Mesendoderm (in vitro differentiated cells): ENCODE measurements at places on chromosomes 4 and X.

- no peaks in the 10 kb centered on the region for H3K4me1 ChIP-seq
- no peaks in the 10 kb centered on the region for H3K36me3 ChIP-seq
- no peak overlapping the region for H3K4me3 ChIP-seq
- H3K27me3 ChIP-seq, result no peaks in the 10 kb centered on the region
Observed at GRCh38 chr4:173057901-173058300, 110.7 kb upstream of the GALNT7 start.

- H3K4me3 ChIP-seq, result peak overlapping the region; percentile 62
- H3K27ac ChIP-seq, result peak overlapping the region; percentile 81
- peaks cover 8% of the 10 kb centered on the region for H3K4me1 ChIP-seq
- no peaks in the 10 kb centered on the region for H3K36me3 ChIP-seq
Observed at GRCh38 chr4:145181091-145181501, 707 bp upstream of the OTUD4 start.

DNA sequence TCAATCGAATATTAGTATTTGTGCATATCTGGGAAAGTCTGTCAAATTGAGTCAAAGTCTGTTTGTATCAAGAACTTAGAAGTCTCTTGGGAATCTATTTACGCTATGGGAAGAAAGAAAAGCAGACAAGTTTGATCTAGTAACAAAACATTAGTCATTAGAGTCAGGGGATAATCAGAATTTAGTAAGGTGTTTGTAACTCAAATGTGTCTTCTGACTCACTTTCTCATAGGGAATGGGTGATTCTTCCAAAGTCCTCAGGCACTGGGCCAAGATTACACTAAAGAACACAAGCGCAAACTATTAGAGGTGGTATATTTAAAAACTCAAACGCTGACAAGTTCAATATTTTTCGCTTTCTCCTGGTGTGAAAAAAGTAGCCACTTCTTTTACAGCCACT, 926.5 kb downstream of the PDHA2 start:
- H3K4me3 ChIP-seq, result no peak overlapping the region
- no peaks in the 10 kb centered on the region for H3K4me1 ChIP-seq
- H3K36me3 ChIP-seq, result no peaks in the 10 kb centered on the region
- no peaks in the 10 kb centered on the region for H3K27me3 ChIP-seq
- no peak overlapping the region for H3K27ac ChIP-seq
- no peak for DNase-seq

GRCh38 chrX:111609206-111609605, 71.8 kb upstream of the ALG13 start:
- no peak overlapping the region for H3K27ac ChIP-seq
- H3K4me1 ChIP-seq, result no peaks in the 10 kb centered on the region
- H3K27me3 ChIP-seq, result no peaks in the 10 kb centered on the region
- H3K4me3 ChIP-seq, result no peak overlapping the region

GRCh38 chr4:16827794-16828724, 70.4 kb downstream of the LDB2 start:
- H3K36me3 ChIP-seq, result peaks cover 2% of the 10 kb centered on the region
- no peak overlapping the region for H3K27ac ChIP-seq
- H3K27me3 ChIP-seq, result no peaks in the 10 kb centered on the region
- peak; percentile 41 for DNase-seq

- no peak for DNase-seq
- no peak overlapping the region for H3K27ac ChIP-seq
- H3K27me3 ChIP-seq, result no peaks in the 10 kb centered on the region
- no peak overlapping the region for H3K4me3 ChIP-seq
- H3K4me1 ChIP-seq, result no peaks in the 10 kb centered on the region
Observed at GRCh38 chr4:65917486-65917885, 247.2 kb upstream of the EPHA5 start.

DNA sequence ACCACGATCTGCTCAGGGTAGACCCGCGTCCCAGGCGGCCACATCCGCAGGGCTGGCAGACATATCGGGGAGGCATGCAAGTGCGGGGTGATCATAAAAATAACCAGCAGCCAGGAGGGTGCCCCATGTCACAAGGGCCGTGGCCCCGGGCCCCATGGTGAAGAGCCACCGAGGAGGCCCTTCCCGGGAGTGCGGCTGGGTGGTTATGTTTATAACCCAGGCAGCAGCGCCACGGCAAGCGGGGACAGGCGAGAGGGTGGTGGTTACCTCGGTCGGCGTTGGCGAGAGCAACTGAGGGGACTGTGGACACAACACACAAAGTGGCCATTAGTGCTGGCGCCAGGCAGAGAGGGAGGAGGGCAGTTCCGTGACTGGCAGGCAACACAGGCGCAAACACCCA, 92.7 kb upstream of the AFAP1 start:
- no peaks in the 10 kb centered on the region for H3K36me3 ChIP-seq
- no peak overlapping the region for H3K4me3 ChIP-seq
- DNase-seq, result no peak
- H3K4me1 ChIP-seq, result no peaks in the 10 kb centered on the region

DNA sequence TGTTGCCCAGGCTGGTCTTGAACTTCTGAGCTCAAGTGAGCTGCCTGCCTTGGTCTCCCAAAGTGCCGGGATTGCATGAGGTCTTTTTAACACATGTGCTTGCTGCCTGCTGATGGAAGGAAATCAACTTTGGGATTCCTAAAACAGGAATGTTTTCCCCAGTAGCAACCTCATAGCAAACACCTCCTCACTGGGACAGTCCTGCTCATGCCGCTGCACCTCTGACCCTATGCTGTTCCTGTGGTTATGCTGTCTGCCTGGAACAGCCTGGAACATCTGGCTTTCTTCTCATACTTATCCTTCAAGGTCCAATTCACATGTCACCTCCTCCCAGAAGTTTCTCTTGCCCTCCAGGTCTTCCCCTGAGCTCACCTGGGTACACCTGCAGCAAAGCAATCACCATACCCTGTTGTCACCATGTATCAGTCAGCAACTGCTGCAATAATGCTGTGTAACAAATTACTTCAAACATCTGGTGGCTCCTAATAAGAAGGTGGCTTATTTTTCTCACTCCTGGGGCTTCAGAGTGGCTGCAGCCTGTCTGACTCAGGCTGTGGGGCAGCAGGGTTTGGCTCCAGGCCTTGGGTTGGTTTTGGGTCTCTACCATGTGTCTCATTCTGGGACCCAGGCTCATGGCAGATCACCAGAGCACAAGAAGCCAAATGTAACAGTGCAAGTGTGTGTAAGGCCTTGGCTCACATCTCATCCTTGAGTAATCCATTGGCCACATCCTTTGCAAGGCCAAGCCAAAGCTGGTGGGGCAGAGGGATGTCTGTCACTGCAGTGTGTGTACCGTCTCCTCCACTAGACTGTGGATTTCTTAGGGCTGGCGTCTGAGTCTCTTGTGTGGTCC, 59.4 kb upstream of the SORCS2 start:
- H3K27ac ChIP-seq, result no peak overlapping the region
- H3K4me3 ChIP-seq, result no peak overlapping the region
- no peaks in the 10 kb centered on the region for H3K27me3 ChIP-seq
- H3K36me3 ChIP-seq, result no peaks in the 10 kb centered on the region

DNA sequence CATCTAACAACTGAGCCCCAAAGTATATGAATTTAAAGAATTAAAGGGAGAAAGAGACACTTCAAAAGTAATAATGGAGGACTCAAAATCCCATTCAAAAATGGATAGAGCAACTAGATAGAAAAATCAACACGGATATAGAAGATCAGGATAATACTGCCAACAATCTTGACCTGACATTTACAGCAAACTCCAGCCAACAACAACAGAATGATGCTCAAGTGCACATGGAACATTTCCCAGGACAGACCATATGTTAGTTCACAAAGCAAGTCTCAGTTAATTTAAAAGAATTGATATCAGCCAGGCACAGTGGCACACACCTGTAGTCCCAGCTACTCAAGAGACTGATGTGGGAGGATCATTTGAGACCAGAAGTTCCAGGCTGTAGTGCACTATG, 72.0 kb upstream of the SMARCAD1 start:
- DNase-seq, result no peak
- H3K27ac ChIP-seq, result no peak overlapping the region
- H3K4me1 ChIP-seq, result no peaks in the 10 kb centered on the region

- DNase-seq, result no peak
- H3K27ac ChIP-seq, result no peak overlapping the region
- H3K4me3 ChIP-seq, result no peak overlapping the region
- no peaks in the 10 kb centered on the region for H3K4me1 ChIP-seq
Observed at GRCh38 chr4:137768196-137768595, 235.9 kb upstream of the PCDH18 start.

DNA sequence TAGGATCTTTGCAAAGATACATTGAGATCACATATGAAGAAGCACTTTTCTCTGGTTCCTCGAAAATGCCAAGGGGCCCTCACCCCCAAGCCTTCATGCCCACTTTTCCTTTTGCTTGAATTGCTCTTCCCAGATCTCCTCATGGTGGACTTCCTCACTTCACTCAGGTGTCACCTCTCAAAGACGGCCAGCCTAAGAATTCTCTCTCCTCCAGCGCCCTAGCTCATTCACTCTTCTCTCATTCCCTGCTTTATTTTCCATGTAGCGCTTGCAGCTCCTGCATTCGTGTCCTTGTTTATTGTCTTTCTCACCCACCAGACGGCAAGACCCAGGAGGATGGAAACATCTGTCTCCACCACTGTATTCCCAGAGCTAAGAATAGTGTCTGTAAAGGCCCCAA, 32.9 kb downstream of the CCKAR start:
- H3K4me3 ChIP-seq, result no peak overlapping the region
- peaks cover 3% of the 10 kb centered on the region for H3K4me1 ChIP-seq
- H3K27ac ChIP-seq, result no peak overlapping the region
- H3K27me3 ChIP-seq, result no peaks in the 10 kb centered on the region
- no peak for DNase-seq

- no peaks in the 10 kb centered on the region for H3K27me3 ChIP-seq
- no peaks in the 10 kb centered on the region for H3K36me3 ChIP-seq
- H3K4me1 ChIP-seq, result no peaks in the 10 kb centered on the region
- H3K4me3 ChIP-seq, result no peak overlapping the region
- H3K27ac ChIP-seq, result no peak overlapping the region
- no peak for DNase-seq
Observed at GRCh38 chr4:71275570-71275969, 63.2 kb upstream of the SLC4A4 start.

DNA sequence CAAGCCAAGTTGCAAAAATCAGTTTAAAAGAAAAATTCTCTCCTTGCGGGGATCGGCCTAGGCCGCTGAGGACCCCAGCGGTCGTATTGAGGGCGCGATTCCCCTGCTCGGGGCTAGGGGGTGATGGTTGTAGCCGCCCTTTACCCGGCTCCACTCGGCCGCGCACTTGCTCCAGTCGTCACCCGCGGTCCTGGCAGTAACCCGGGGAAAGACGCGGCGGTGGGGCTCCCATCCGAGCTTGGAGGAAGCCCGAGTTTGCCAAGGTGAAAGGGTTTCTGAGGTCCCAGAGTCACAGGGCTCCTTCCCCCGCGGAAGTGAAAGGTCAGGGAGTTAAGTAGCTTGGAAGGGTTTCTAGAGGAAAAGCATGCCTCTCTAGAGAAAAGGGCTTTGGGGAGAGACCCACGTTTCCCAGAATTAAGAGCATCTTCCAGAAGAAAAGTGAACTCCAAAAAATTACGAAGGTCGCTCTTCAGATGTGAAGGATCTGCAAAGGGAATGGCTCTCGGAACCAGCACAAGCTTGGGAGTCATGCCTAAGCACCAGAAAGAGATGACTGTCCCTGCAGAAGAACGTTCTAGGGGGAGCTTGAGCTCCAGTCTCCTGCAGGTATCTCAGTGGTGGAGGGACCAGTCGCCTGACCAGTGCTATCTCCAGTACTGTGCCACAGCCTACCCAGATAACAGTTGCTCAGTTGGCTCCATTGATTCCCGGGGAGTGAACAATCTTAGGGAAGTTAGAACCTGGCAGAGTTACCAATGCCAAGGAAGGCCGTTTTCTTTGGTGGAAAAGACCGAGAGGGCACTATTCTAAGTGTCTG, 875 bp downstream of the LAP3 start:
- peak overlapping the region; percentile 20 for H3K27ac ChIP-seq
- H3K36me3 ChIP-seq, result peaks cover 1% of the 10 kb centered on the region
- H3K27me3 ChIP-seq, result no peaks in the 10 kb centered on the region

DNA sequence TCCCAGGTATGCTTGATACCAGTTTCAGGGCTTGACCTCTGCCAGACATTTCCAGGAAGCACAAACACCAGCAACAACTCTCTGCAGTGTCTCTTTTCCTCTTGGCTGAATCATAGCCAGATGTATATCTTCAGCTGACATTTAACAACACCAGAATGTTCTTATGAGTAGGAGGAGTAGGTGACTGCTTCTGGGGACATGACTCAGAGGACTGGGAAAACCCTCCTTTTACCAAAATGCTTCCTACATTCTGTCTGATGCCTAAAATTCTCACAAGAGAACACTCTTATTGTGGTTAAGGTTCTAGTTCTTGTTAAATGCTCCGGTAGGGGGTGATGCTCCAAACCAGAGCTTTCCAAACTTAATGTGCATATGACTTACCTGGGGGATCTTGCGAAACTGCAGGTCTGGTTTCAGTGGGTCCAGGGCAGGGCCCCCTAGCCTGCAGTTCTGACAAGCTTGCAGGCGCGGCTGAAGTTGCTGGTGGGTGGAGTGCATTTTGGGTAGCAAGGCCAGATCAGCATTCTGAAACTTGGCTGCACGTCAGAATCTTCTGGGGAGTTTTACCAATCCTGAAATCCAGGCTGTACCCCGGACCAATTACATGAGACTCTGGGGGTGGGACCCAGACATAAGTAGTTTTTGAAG, 329.3 kb upstream of the RPS6KA3 start:
- H3K27ac ChIP-seq, result no peak overlapping the region
- no peak overlapping the region for H3K4me3 ChIP-seq
- H3K27me3 ChIP-seq, result no peaks in the 10 kb centered on the region
- DNase-seq, result peak; percentile 1
- H3K4me1 ChIP-seq, result no peaks in the 10 kb centered on the region

- DNase-seq, result no peak
- no peaks in the 10 kb centered on the region for H3K27me3 ChIP-seq
- H3K4me1 ChIP-seq, result peaks cover 2% of the 10 kb centered on the region
- no peak overlapping the region for H3K4me3 ChIP-seq
- H3K27ac ChIP-seq, result no peak overlapping the region
Observed at GRCh38 chr4:184693056-184693455, 40.8 kb downstream of the CENPU start.

GRCh38 chrX:115318139-115318538, 28.6 kb downstream of the LUZP4 start:
- H3K27me3 ChIP-seq, result no peaks in the 10 kb centered on the region
- no peak for DNase-seq
- no peaks in the 10 kb centered on the region for H3K4me1 ChIP-seq
- no peaks in the 10 kb centered on the region for H3K36me3 ChIP-seq

GRCh38 chr4:164706675-164707074, 47.3 kb upstream of the SMIM31 start:
- H3K27me3 ChIP-seq, result no peaks in the 10 kb centered on the region
- peak; percentile 76 for DNase-seq
- no peaks in the 10 kb centered on the region for H3K4me1 ChIP-seq
- no peak overlapping the region for H3K4me3 ChIP-seq
- H3K36me3 ChIP-seq, result no peaks in the 10 kb centered on the region

DNA sequence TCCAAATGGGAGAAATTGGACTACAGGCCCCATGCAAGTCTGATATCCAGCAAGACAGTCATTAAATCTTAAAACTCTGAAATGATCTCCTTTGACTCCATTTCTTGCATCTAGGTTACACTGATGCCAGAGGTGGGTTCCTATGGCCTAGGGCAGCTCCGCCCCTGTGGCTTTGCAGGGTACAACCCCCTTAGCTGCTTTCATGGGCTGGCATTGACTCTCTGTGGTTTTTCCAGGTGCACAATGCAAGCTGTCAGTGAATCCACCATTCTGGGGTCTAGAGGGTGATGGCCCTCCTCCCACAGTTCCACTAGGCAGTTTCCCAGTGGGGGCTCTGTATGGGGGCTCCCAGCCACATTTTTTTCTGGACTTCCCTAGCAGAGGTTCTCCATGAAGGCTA, 228.5 kb upstream of the ADAMTS3 start:
- H3K4me3 ChIP-seq, result no peak overlapping the region
- no peaks in the 10 kb centered on the region for H3K27me3 ChIP-seq
- no peaks in the 10 kb centered on the region for H3K4me1 ChIP-seq

- H3K4me1 ChIP-seq, result peaks cover under 1% of the 10 kb centered on the region
- H3K27me3 ChIP-seq, result no peaks in the 10 kb centered on the region
- H3K4me3 ChIP-seq, result no peak overlapping the region
Observed at GRCh38 chrX:31223817-31224216, 152.0 kb upstream of the FTHL17 start.
